ENCODE measurements at places on chromosomes 12 and 14.

GRCh38 chr14:71169861-71170260 lies 262.6 kb downstream of the PCNX1 start:
- DNase-seq: no peak

- DNase-seq: no peak
Measured at GRCh38 chr14:96803958-96804357, 6.8 kb downstream of the VRK1 start.

- DNase-seq: no peak
Measured at GRCh38 chr12:53674977-53675700, 744 bp downstream of the ATP5MC2 start.

DNA sequence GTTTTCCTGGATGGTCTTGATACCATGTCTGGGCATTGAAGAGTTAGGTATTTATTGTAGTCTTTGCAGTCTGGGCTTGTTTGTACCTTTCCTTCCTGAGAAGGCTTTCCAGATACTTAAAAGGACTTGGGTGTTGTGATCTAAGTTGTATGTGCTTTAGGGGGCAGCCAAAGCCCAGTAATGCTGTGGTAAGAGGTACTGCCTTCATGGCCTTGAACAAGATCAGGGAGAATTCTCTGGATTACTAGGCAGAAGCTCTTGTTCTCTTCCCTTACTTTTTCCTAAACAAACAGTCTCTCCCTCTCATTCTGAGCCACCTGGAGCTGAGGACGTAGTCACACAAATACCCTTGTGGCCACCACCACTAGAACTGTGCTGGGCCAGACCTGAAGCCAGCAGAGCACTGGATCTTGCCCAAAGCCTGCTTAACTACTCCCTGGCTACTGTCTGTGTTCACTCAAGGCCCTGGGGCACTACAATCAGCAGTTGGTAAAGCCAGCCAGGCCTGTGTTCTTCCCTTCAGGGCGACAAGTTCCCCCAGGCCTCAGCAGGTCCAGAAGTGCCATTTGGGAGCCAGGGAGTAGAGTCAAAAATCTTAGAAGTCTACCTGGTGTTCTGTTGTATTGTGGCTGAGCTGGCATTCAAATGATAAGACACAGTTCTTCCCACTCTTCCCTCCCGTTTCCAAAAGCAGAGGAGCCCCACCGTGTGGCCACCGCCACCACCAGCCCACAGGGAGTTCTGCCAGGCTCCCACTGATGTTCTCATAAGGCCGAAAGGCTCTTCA lies 11.4 kb downstream of the PRORP start:
- DNase-seq: no peak

DNA sequence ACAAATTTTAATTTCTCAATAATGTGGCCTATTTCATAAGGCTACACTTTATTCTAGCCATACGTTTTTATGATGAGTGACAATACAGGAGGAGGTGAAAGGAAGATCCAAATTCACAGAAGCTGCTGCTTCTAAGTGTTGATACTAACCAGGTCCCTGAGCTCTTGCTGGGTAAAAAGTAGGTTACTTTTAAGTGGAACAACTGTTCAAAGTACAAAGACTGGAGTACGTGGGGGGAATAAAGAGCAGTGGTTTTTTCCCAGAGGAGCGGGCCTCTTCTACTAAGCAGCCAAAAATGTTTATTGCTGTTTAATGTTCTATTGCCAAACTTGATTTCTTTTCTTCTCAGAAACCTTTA lies 301.8 kb downstream of the AEBP2 start:
- DNase-seq: no peak

DNA sequence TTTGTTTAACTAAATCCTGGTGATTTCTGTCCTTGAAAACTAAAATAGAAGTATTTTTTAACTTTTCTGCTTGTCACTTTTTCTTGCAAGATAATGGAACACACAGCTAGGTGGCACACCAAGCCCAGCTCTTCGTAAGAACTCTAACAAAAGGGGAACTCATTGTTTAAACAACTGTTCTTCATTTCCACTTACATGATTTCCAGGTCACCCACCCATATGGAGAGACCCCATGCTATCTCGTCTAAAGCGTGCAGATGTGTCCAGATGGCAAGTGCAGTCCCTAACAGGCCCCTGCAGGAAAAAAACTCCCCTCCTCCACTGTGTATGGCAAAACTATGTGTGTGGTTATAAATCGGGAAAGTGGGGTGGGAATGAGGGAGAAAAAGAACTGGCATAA lies 43.3 kb upstream of the NT5DC3 start:
- no peak for DNase-seq

DNA sequence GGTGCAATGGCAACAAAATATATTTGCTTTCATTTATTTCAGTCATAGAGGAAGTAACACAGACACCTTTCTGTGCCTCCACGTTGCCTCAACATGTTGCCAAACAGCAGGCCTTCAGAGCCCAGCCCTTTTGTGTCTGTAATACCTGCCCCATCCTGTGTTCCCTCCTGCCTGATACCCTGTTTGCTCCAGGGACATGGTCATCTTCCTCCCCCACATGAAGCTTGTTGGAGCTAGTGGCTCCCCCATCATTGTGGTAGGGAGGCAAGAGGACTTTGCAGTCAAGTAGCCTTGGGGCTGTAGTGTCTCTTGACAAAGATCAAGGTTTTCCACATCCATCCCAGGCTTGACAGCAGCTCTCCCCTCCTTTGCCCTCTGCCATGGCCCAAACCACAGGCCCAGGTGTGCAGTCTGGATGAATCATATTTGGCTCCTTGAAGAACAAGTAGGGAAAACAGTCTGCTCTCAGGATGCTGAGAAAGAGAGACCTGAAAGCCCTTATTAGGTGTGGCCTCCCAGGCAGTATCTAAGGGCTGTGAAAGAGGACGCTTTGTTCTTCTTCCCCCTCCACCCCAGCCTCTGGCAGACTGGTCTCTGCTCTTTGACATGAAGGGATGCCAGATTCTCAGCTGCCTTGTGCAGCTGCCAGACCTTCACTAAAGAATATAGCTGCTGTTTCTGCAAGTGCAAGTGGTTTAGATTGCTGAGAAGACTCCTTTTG lies 329.0 kb downstream of the C12orf75 start:
- DNase-seq: no peak

- DNase-seq: no peak
Measured at GRCh38 chr14:70602254-70602653, 1.8 kb upstream of the MED6 start.

DNA sequence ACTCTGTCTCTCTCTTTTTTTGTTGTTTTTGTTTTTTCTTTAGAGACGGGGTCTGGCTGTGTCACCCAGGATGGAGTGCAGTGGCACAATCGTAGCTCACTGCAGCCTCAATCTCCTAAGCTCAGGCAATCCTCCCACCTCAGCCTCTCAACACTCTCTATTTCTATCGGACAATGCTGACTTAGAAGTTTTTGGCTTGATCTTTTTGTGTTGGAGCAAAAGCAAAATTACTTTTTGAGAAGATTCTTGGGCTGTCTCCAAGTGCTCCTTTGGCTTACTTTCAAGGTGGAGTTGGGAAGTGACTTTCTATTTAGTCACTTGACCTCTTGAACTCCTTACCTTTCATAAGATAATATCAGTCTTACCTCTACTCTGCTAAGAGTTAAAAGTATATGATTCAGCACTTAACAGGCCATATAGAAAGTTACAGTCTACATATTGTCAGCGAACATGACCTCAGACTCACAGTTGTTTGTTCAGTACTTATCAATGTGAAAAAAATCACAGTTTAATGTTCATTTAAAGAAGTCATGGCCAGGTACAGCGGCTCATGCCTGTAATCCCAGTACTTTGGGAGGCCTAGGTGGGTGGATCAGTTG lies 15.4 kb upstream of the MIA2 start:
- no peak for DNase-seq

- no peak for DNase-seq
Measured at GRCh38 chr14:103347091-103347815, 13.2 kb downstream of the EIF5 start.

DNA sequence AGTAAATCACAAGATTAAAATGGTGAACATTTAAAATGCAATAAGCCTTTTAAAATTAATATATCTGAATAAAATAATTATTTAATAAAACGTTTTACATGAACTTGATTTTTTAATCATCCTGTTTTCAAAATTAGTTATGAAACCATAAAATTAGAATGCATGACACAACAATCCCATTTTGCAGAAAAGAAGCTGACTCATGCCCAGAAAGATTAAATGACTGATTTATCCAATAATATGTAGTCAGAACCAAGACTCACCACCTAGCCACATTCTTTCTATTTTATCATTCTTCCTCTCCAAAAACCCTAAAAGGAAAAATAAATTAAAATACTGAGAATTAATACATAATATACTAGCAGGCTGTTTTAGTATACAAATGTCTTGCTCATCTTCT lies 83.0 kb upstream of the LGR5 start:
- DNase-seq: no peak

DNA sequence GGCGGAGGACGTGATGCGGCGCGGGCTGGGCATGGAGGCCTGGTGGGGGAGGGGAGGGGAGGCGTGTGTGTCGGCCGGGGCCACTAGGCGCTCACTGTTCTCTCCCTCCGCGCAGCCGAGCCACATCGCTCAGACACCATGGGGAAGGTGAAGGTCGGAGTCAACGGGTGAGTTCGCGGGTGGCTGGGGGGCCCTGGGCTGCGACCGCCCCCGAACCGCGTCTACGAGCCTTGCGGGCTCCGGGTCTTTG lies 303 bp downstream of the GAPDH start:
- no peak for DNase-seq

DNA sequence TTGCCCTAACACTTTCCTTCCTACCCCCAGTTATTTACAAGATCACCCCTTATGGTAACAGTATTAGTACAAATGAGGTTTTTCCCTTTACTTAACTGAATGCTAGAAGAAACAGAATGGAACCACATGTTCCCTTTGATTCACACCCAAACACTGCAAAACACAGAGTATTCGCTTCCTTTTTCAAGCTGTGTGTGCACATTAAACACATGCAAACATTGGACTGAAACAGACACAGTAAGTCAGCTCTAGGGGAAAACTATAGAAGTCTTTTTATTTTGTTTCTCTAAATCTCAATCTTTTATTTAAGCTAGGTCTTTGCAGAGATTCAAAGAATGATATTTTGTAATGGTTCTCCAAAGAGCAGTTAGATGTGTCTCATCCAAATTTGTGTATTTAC lies 728.5 kb downstream of the DIO2 start:
- no peak for DNase-seq

DNA sequence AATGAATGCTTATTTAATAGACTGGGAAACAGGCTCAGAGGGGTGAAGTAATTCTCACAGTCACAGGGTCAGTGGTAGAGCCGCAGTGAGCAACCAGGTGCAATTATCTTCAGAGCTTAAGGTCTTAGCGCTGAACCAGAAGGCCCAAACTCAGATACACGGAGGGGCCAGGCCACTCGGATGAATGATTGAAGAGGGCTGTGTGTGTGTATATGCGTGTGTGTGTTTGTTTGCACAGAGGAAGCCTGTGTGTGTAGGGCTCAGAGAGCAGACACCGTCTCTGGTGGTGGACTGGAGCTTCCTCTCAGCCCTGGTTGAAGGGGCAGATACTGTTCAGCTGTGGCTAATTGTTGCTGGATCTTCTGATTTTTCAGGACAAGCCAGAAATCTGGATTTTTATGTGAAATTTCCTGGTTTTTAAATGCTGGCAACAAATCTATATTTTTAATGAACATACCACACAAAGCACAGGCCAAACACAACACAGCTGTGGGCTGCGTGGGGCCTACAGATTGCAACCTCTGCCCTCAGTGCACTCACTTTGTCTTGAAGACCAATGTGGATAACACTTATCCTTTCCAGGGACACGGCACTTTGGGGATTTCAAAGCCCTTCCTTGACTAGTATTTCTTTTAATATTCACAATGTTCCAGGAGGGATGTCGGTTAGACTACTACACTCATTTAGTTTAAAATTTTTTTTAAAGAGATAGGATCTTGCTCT lies 94.5 kb upstream of the NRXN3 start:
- peak; percentile 32 for DNase-seq

DNA sequence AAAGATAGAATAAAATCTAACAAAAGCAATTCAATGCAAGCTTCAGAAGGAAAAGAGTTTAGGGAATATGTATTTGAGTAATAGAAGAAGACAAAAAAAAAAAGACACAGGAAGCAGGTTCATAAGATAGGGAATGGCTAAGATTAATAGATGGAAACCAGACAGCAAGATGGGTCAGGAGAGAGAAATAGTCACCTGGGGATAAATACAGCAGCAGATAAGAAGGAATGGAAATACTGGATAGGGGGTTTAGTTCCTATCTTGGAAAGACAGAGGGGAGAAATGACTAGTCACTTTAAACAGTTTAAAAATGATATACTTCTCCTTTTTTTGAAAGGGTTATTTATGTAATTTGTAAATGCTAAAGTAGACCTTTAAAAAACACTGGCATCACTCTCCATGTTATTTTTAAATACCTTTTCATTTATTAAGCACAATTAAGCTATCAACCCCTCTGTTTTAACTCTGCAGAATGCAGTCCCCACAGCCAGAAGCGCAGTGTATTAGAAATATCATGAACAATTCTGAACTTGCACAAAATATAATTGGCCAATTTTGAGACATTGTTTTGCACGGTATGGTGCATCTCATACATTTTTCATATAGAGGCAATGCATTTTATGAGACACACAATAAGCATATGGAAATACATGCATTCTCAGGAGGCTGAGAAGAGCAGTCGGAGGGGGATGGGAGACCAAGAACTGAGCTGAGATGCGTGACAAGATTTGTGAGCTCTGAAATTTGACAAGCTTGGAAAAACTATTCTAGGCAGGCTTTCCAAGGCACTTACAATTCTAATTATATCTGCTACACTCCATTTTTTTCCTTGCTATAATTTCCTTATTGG lies 303.4 kb upstream of the PRICKLE1 start:
- DNase-seq: no peak

GRCh38 chr14:103700753-103701490 lies 14.3 kb downstream of the XRCC3 start:
- no peak for DNase-seq

DNA sequence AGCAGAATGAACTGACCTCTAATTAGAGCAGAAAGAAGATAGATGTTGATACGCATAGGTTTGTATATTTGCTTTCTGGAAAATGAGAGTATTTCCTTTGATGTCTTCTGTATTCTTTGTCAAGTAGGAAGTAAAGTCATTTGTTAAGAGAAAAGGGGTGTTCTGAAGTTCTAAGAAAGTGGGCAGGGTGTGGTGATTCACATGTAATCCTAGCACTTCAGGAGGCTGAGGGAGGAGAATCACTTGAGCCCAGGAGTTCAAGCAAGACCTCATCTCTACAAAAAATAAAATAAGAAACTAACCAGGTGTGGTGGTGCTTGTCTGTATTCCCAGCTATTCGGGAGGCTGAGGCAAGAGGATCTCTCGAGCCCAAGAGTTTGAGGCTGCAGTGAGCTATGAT lies 2.8 kb downstream of the RHNO1 start:
- DNase-seq: no peak

DNA sequence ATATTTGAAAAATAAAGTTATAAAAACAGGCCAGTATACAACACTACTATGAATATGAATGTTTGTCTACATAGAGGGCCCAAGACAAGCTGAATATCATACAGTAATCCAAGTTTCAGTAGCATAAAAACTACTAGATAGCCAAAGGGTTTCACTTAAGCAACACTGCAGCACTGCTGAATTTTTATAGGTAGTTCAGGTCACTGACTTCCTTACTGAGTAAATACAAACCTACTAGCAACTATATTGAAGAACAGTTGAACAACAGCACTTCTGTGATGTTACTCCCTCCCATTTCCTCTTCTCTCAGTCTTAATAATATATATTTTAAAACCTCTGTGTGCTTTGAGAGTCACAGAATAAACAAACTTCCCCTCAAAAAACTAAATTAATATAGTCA lies 42.7 kb downstream of the GTF2A1 start:
- DNase-seq: no peak

- DNase-seq: no peak
Measured at GRCh38 chr14:31265701-31266398, 58.3 kb upstream of the HECTD1 start.
